NCI-H1694 (cell line): ENCODE measurements at places on chromosomes 5 and 9.

- no peak for DNase-seq
Measured at GRCh38 chr9:114242837-114243236, 80.1 kb upstream of the ORM1 start.

DNA sequence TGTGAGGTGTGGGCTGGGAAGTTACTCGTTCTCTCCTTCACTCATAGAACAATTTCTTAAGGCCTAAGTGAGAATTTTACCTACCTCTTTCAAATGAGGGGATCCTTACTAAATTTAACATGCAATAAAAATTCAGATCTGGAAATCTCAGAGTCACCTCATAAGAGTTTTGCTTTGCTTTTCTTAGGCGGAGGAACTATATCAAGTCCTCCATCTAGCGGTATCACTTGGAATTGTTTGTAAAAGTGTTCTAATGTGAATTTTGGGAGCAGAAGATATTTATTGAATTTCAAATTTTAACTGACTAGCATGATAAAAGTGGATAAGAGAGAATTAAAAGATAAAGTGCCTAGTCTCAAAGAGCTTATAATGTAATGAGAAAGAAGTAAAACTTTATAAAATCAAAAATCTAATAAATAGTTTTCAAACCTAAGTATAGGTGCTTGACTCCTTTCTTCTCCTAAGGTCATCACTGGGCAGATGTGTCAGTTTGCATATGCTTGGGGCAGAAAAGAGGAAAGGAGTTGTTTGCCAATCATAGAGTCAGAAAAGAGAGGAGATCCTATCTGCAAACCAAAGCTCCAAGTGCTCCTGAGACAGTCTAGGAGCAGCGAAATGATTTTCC, 145.7 kb upstream of the DAB2 start:
- DNase-seq = no peak

- DNase-seq = no peak
Measured at GRCh38 chr9:104118916-104119315, 24.8 kb downstream of the SMC2 start.

DNA sequence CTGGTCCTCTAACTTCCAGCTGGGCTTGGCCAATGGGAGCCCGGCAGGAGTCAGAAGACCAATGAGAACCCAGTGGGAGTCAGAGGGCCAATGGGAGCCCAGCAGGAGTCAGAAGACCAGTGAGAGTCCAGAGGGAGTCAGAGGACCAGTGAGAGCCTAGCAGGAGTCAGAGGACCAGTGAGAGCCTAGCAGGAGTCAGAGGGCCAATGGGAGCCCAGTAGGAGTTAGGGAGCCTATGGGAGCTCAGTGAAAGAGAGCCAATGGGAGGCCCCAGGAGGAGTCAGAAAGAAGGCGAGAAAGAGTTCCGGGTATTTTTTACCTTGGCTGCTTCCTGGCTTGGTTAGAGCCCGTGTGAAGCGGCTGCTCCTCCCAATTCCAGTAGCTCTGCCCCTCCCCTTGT, 191.0 kb downstream of the GABBR2 start:
- no peak for DNase-seq

GRCh38 chr5:149778303-149779123, 48.4 kb downstream of the PPARGC1B start:
- no peak for DNase-seq

- no peak for DNase-seq
Measured at GRCh38 chr5:146042628-146043279, 62.6 kb downstream of the PLAC8L1 start.

GRCh38 chr5:76256116-76256889, 146.8 kb upstream of the IQGAP2 start:
- peak; percentile 30 for DNase-seq

DNA sequence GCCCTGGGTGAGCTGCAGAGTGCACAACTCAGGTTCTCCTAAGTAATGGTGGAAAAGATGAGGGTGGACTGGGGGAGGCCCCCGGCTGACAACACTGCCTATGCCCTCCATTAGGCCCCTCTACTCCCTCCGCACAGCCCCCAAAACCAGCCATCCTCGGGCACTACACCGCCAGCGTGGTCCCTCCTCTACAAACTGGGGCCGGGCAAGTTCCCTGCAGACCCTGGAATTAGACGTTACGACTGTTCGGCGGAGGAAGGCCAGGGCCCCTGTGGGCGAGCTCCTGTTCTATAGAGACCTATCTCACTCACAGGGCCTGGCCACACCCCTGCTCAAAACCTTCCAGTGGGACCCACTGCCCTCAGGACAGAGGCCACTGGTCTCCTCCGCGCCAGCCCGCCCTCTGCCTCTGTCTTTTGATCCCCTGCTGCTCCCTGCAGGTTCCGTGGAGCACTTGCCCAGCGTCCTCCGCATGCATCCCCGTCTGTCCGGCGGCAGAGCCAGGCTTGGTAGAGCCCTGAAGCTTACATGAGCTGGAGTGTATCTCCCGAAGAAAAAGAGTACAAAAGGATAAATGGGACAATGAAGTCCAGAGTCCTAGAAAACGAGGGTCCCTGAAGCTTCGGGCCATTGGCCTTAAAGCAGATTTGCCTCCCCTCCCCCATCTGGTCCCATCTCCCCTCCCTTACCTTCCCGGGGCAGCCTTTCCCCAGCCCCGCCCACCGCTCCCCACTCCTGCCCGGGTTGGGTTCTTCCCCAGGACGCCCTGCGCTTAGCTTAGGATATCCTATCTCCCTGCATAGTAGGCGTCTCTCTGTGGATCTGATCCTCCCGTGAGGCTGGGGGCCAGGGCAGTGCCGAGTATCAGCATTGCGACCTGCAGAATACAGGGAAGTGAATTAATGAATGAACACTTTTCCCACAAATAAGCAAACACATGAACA, 71.3 kb downstream of the HRH2 start:
- DNase-seq = no peak

DNA sequence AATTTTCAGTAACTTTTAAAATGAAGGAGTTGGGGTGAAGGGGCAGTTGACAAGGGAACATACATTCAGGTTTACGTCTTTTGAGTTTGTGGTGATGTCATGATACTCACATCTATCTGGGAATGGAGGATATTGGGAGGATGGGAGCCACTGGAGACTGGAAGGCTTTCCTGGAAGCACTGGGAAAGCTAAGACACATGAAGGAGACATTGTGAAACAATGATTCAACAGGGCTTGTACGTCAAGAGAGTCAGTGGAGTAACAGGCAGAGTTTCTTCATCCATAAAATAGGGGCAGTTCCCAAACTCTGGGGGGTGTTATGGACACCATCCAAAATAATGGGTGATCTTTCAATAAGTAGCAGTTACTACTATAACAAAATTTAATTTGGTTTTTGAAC, 572.8 kb downstream of the CCDC171 start:
- DNase-seq = no peak

DNA sequence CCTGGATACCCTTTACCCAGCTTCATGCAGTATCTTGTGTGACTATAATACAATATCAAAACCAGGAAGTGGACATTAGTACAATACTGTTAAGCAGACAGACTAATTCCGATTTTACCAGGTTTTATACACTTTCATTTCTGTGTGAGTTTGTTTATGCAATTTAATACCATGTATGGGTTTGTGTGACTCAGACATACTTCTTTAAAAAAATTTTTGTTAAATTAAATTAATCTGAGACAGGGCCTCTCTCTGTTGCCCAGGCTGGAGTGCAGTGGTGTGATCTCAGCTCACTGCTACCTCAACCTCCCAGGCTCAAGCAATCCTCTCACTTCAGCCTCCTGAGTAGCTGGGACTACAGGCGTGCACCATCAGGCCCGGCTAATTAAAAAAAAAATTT, 156.8 kb downstream of the GAPVD1 start:
- no peak for DNase-seq

GRCh38 chr9:110936719-110937452, 101.4 kb downstream of the LPAR1 start:
- DNase-seq = no peak

DNA sequence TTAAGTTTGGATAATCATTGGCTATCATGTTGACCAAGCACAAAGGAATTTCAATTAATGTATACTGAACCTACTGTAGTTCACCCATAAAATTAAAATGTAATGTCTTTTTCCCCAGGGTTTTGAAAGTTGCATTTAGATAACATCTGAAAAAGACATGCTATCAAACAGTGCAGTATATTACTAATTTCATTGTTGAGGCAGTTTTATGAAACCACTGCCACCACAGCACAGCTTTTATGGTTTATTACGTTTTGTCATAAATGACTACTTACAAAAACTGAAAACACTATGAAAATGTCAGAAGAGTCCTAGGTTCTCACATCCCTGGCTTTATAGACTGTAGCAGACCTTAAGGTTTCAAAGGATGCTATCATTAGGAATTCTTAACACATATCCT, 32.0 kb upstream of the HAPLN1 start:
- DNase-seq = no peak

GRCh38 chr5:93327605-93328004, 253.4 kb downstream of the NR2F1-AS1 start:
- no peak for DNase-seq

DNA sequence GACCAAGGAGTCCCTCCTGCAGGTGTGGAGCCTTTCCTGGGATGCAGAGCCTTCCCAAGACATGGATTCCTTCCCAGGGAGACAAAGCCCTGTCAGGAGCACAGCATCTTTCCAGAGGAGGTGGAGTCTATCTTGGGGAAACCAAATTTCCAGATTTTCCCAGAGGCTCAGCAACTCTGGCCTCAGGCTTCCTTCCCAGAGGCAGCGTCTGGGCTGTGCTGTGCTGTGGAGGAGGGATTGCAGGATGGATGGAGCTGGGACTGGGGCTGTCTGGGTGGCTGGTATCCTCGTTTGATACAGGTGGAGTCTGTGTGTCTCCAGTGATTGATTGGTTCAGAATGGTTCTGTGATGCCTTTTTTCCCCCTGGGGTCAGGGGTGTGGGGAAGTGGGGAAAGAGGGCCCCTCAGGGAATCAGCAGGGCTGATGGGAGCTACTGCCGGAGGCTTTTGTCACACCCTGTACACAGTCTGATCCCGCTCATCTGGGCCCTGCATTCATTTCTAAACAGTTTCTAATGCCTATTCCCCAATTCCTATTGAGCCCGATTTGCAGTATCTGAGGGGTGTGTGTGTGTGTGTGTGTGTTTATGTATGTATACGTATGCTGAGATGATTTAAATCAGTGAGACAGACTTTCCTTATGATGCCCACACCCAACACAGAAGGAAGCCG, 16.0 kb downstream of the OR13J1 start:
- no peak for DNase-seq
